Neural crest cell (in vitro differentiated cells): ENCODE measurements at places on chromosomes 13 and 19. TPM values are rescaled to one million over a fixed set of nuclear protein-coding genes. Genes with fewer than 3 reads are reported as not detected.
A peak's percentile ranks its signal among the peaks of the same experiment; 100 is the strongest.

- H3K4me1 ChIP-seq: peaks cover 37% of the 10 kb centered on the region
- H3K27ac ChIP-seq: peak overlapping the region; percentile 96
Measured at GRCh38 chr19:29942404-29943261, 594 bp downstream of the URI1 start.

- no peaks in the 10 kb centered on the region for H3K36me3 ChIP-seq
- H3K4me3 ChIP-seq: peak overlapping the region; percentile 19
- H3K4me1 ChIP-seq: peaks cover 5% of the 10 kb centered on the region
- no peak overlapping the region for H3K27ac ChIP-seq
Measured at GRCh38 chr19:2047449-2048103, 3.5 kb downstream of the MKNK2 start.

DNA sequence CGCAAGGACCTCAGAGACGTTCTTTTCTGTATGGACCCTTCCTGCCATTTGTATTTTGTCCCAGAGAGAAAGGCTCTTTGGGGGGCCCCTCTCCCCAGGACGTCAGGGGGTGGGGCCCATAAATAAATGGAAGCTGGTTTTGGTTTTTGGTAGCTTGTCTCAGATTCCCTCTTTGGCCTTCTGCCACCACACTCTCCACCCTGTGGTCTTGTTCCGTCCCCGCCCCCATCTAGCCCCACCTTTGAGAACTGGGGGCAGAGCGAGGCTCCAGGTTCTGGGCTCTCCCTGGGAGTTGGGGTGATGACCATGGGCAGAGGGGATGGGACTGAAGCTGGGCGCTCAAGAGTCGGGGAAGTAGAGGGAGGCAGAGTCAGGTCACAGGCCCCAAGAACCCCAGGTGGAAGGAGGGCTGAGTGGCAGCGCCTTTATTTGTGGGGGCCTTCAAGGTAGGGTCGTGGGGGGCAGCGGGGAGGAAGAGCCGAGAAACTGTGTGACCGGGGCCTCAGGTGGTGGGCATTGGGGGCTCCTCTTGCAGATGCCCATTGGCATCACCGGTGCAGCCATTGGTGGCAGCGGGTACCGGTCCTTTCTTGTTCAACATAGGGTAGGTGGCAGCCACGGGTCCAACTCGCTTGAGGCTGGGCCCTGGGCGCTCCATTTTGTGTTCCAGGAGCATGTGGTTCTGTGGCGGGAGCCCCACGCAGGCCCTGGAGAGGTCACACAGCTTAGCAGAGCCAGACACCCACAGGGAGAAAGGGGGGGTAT lies 3.3 kb downstream of the ISYNA1 start:
- peak overlapping the region; percentile 81 for H3K4me3 ChIP-seq
- no peaks in the 10 kb centered on the region for H3K36me3 ChIP-seq
- H3K4me1 ChIP-seq: peaks cover 32% of the 10 kb centered on the region

GRCh38 chr19:44824761-44825160 lies 15.9 kb downstream of the BCAM start:
- H3K27ac ChIP-seq: no peak overlapping the region
- H3K36me3 ChIP-seq: no peaks in the 10 kb centered on the region
- peaks cover 16% of the 10 kb centered on the region for H3K4me1 ChIP-seq
- DNase-seq: no peak
- H3K27me3 ChIP-seq: peaks cover 26% of the 10 kb centered on the region
- H3K4me3 ChIP-seq: no peak overlapping the region

The SAE1 gene
- total RNA-seq: 272 and 280 TPM in 2 replicates

DNA sequence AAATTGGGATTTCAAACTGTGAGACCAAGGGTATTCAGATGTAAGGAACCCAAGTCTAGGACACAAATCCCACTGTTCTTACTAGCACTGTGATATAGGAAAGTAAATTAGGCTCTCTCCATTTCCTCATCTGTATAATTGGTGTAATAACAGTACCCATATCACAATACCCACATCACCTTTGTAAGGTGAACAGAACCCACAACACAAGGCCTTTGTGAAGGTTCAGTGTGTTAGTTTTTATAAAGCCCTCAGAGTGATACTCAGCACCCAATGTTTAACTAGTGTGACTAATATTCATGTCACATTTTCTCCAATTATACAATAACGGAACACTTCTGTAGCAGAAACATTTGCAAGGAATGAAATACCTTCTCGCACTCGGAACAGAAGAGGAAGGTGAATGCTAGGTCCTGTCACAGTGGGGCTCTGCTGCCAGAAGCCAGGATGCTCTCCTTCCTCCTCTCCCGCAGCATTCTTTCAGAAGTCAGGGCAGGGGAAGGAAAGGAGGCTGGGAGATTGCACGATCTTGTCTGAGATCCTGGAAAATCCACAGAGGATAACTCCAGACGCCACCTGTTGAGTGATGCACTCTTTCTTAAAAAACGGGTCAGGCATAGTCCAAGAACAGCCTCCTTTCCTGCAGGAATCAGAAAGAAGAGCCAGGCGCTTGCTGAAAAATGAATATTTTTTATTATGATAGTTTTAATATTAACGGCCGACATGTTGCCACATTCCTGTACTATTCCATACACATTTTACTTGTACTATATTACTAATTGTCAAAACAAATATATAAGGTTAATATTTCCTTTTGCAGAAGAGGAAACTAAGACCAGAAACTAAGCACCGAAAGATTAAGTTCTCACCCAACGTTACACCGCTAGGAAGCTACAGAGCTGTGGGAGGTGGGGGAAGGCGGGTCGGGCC lies 762 bp downstream of the ZNF45 start:
- H3K27me3 ChIP-seq: peaks cover 8% of the 10 kb centered on the region
- no peak for DNase-seq
- peaks cover 15% of the 10 kb centered on the region for H3K4me1 ChIP-seq
- peak overlapping the region; percentile 100 for H3K4me3 ChIP-seq
- H3K36me3 ChIP-seq: peaks cover 36% of the 10 kb centered on the region

DNA sequence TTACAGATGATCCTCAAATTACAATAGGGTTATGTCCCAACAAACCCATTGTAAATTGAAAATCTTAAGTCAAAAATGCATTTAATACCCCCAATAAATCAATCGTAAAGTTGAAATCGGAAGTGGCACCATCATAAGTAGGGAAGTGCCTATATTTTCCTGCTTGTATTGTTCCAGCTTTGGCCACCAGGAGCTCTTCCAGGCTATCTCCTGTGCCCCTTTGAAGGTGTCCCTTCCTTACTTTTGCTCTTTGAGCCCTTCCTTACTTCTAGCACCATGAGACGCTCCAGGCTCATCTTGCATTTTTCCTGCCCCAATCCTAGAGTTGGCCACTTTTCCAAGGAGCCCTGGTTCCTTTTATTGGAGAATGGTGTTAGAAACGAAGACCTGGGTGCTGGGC lies 163.0 kb upstream of the TSC22D1 start:
- no peak for DNase-seq
- H3K4me1 ChIP-seq: peaks cover 4% of the 10 kb centered on the region
- no peaks in the 10 kb centered on the region for H3K36me3 ChIP-seq
- H3K27ac ChIP-seq: no peak overlapping the region
- no peak overlapping the region for H3K4me3 ChIP-seq
- no peaks in the 10 kb centered on the region for H3K27me3 ChIP-seq
